ENCODE measurements at places on chromosomes 2 and 18.

DNA sequence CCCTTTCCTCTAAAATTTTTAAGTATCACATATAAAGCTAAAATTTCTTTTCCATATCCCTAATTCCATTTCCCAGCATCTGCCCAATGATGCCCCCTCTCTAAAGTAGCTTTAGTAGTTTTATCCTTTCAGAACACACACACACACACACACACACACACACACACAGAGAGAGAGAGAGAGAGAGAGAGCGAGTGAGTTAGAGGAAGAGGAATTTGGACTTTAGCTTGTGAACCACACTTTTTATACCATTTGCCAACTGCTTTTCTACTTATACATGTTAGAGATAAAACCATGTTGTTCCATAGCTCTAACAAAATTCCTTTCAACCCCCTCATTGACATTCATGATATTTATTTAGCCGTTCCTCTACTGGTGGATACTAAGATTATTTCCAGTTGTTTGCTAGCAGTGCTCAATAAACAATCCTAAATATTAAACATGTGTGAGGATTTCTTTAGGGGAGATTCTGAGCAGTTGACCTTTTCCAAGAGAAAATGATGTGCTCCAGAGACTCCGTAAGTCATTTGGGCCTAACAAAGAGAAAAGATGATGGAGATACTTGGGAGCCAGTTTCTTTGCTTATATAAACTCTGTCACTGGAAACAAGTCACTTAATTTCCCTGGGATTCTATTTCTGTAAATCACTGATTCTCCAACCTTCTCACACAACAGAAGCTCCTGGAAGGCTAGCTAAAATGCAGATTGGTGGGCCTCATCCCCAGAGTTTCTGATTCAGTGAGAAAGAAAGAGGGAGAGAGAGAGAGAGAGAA is 229.7 kb upstream of the SP5 start:
- DNase-seq, result no peak

GRCh38 chr2:117603567-117603966 is 210.9 kb upstream of the DDX18 start:
- no peak for DNase-seq

DNA sequence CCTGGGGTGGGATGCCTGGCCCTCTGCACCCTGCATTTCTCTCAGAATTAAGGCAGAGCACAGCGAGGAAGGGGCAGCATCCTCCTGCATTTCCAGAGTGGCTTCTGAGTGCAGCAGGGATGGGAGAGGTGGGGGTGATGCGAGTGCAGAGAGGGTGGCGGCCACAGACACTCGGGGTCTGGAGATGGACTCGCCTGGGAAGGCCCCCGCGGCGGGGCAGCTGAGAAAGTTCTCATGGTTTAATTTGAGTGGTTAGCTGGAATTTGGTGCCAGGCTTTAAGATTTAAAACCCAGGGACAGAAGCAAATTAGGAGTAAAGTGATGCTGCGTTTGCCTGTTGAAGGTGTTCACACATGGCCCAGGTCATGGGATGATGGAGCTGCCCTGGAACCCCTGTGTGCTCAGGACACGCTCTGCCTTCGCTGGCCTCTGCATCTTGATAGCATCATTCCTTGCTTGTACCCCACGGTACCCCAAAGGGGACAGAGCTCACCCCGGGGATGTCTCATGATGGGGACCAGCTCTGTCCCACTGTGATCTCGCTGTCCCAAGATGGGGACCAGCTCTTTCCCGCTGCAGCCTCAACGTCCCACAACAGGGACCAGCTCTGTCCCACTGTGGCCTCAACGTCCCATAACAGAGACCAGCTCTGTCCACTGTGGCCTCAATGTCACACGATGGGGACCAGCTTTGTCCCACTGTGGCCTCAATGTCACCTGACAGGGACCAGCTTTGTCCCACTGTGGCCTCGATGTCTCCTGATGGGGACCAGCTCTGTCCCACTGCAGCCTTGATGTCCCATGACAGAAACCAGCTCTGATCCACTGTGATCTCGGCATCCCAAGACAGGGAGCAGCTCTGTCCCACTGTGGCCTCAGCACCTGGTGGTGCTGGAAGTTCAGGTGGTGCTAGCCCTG is 27.5 kb downstream of the TMEM18 start:
- no peak for DNase-seq

DNA sequence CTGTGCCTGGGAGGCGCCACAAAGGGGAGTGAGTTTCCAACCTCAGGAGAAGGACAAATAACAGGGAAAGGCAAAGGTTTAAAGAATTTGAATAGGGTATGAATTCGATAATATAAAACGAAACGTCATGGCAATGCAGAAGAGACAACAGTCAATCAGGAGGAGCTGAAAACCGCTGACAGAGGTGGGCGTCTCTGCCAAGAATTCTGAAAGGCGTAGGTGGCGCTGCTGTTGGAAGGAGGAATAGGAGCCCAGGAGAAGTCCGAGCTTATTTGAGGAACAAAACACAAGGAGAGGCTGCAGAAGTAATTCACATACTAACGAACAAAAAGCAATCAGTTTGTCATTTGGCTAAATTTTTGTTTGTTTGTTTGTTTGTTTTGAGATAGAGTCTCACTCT is 485.8 kb upstream of the POU3F3 start:
- DNase-seq, result no peak
